ENCODE measurements at places on chromosomes 12 and 14.

- DNase-seq = no peak
These were observed 20.7 kb downstream of the ATXN2 start for GRCh38 chr12:111578276-111578970.

- peak; percentile 35 for DNase-seq
These were observed 1.4 kb downstream of the PCK2 start for GRCh38 chr14:24095271-24096068.

DNA sequence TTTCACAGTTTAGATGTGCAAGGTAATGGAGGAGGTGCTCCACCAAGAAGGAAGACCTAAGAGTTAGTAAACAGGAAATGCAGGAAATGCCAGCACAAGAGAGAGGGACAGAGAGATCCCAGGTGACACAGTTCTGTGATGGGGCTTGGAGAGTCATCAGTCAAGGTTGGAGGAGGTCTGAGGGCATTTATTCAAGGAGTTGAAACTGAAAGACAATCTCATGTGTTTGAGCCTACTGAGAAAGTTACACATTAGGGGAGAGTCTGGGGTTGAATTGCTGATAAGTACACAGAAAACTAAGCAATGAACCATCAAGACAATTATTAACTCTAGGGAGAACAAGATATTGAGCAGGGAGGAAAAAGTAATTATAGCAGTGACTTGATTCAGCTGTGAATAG lies 138.5 kb downstream of the ANO6 start:
- no peak for DNase-seq

DNA sequence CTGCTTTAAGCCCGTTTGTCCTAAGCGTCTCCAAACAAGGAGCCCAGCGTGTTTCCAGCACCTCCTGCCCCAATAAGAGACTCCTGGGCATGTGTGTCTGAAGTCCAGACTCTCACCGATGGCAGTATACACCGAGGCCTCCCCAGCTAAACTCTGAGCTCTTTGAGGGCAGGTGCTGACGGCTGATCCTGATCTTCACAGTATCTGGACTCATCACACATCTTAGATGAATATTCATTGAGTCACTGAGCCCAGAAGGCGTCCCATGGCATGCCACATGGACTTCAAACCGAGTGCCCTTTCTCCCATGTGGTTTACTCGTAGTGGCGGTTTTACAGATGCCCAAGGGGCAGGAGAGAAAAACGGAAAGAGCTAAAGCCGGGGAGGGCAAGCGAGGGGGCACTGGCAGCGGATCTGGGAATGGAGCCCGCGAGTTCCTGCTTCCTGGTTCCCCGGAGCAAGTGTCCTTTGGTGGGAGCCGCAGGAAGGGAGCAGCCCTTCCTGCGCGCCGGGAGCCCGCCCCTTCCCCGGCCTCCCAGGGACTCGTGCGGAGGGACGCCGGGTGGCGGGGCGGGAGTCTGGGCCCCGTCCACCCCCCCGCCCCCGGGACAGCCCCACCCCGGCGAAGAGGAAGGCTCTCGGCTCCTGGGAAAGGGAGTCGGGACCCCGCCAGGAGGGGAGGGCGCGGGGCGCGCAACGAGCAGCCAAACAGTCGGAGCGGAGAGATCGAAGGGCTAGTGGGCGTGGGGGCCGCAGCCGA lies 585 bp upstream of the TEAD4 start:
- no peak for DNase-seq

GRCh38 chr14:23185063-23185462 lies 1.6 kb upstream of the SLC7A8 start:
- DNase-seq = no peak

DNA sequence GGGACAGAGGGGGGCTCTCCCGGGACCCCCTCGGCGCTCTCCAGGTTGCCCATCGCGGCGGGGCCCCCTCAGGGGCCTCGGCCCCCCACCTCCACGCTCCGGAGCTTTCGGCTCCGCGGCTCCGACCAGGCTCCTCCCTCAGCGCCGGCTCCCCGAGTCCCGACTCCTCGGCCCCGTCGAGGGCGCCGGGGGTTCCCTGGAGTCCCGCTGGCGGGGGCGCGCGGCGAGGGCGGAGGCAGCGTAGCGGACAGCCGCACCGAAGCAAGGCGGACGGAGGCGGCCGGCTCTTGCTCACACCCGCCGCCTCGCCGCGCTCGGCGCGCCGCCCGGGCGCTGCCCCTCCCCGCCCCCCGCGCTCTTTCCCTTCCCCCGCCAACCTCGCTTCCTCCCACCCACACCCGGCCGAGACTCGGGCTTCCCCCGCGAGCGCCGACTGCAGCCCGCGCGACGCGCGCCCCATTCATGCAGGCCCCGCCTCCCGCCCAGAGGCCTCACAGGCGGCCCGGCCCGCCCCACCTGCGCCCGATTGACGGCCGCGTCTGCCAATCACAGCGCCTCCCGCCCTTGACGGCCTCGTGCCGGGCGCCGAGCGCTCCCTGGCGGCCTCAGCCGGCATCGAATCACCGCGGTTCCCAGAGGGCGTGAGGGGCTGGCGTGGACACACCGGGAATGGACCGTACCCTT lies at the start of gene FMNL3:
TSS of gene FMNL3 (minus strand) at position 278 of the 684 bp plus-strand sequence. CDS start at position 53, 225 bp downstream.
- DNase-seq = peak; percentile 99

GRCh38 chr14:105476831-105477659 lies 2.4 kb downstream of the CRIP2 start:
- DNase-seq = no peak

DNA sequence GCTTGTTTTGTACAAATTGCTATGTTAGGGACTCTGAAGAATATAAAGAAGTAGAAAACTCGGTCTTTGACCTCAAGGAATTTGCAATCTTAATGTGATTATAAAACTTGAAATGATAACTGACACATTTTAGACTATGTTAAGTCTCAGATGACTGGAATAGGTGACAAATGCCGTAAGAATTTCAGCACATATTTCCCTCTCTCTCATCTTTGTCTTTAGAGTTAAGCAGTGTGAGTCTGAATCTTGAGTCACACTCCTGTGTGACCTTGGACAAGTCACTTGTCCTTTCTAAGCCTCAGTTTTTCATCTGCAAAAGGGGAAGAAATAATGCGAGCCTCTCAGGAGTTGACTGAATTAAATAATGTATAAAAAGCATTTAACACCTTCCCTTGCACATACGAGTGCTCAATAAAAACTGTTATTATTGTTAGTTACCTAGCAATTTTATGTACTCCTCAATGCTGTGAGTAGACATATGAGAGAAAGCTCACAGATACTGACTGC lies 103.7 kb downstream of the DYRK2 start:
- DNase-seq = no peak

- no peak for DNase-seq
These were observed 37.6 kb downstream of the MUCL1 start for GRCh38 chr12:54891717-54892478.

DNA sequence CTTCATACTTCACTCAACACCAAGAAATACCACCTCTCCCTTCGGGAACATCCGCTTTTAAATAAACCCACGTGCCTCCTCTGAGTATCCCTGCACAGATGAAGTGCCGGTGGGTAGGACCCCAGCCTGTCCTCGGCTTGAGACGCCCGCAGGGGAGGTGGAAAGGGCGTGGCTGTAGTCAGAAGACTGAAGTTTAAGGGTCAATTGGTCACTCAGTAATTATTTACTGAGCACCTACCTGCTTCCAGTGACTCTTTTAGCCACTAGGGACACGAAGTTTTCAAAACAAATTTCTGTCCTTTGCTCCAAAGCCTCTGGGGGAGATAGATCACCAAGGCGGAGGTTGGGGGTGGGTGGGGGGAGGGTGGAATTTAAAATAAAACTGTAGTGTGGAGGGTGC lies 309.4 kb downstream of the VRK1 start:
- DNase-seq = no peak

DNA sequence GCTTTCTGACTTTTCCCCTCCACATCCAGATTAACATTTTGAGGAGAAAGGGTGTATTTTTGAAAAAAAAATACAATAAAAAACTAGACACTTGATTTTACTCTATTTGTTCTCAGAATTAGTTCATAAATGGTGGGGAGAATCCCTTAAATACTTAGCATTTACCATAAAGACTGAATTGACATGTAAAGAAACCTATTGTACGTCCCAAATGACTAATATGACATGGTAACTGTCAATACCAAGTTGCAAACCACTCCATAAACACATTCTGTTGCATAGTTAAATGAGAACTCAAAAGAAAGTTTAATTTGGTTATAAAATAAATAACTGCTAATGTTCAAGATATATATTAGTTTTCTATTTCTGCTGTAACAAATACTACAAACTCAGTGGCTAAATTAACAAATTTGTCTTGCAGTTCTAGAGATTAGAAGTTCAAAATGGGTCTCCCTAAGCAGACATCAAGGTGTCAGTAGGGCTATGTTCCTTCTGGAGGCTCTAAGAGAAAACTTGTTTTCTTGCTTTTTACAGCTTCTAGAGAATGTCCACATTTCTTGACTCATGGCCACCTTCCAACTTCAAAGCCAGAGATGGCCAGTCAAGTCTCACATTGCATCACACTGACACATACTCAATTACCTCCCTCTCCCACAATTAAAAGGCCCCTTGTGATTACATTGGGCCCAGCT lies 16.0 kb downstream of the NELL2 start:
- no peak for DNase-seq

- no peak for DNase-seq
These were observed 874.9 kb downstream of the NRXN3 start for GRCh38 chr14:79044894-79045624.

DNA sequence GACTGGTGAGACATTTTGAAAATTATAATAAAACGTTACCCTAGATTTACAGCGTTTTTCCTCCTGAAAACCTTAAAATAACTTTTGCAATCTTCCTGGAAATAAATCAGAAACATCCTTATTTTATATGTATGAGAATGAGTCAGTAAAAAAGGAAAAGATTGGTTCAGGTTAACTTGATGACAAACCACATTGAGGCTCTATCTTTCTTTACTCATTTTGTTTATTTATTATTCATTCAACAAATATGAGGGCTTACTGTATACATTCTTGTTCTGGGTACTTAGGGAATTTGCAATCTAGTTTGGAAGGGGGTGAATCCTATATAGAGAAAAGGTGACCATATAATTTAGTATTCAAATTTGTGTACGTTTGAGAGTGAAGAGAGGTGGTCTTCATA lies 156.6 kb downstream of the UNC79 start:
- no peak for DNase-seq

DNA sequence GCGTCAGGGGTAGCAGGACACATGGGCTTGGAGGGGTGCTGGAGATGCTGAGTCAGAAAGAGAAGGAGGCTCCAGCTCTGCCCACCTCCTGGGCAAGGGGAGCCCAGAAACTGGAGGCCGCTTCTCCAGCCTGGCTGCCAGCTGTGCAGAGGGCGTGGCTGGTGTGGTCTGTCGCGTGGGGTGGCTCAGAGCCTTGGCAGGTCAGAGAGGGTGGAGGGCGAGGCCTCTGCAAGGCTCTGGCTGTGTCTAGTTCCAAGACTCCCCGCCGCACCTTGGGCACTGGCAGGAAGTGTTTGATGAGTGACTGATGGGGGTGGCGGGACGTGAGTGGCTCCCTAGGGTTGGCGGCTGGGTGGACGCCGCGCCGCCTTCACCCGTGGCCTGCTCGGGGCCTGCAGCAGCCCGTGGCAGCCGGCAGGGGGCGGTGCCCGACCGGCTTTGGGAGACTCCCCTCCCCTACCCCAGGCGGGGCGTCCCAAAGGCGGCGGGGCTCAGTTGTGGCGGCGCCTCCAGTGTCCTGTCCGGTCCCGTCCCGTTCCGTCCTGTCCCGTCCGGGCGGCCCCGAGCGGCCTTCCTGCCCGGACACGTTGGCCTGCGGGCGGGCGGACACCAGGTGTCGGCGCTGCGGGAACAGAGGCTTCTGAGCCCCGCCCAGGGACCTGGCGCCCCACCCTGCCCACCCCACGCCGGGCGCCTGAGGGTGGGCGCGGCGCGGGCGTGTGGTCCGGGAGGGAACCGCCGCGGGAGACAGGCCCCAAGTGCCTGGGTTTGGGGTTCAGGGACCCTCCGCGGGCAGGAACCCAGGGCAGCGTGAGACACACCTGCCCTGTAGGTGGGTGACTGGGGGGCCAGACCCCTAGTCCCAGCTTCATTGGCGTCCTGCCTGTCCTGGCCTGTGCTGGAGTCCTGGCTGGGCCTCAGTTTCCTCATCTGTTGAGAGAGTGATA lies 39.7 kb downstream of the KRT80 start:
- peak; percentile 64 for DNase-seq

DNA sequence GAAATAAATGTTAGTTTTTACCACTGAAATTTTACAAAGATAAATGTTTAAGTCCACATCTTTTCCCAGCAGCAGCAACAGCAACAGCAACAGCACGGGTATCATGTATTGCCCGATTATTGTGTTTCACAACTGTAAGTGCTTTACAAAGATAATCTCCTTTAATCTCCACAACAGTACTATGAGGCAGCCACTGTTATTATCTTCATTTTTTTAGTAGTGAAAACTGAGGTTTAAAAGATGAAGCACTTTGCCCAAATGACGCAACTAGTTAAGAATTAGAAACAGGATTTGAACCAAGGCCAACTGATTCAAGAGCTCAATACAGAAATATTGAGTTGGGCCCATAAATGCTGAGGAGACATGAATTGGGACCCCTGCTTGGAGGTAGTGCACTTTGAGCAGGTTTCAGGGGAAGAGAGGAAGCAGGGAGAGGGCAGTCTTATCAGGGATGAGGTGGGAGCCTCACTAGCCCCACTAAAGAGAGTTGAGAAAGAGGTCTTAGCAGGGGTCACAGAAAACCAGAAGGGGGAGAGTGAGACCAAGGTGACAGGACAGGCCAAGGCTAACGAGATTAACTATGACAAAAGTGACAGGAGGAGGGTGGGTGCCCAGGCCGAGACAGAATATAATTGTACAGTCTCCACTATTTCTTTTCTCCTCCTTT lies 15.3 kb downstream of the KRT2 start:
- DNase-seq = no peak

GRCh38 chr12:107007411-107007810 lies 20.5 kb upstream of the MTERF2 start:
- DNase-seq = no peak

GRCh38 chr12:69047990-69048389 lies 115.0 kb upstream of the CPM start:
- no peak for DNase-seq

- DNase-seq = no peak
These were observed 268.8 kb upstream of the BTG1 start for GRCh38 chr12:92414170-92415070.

DNA sequence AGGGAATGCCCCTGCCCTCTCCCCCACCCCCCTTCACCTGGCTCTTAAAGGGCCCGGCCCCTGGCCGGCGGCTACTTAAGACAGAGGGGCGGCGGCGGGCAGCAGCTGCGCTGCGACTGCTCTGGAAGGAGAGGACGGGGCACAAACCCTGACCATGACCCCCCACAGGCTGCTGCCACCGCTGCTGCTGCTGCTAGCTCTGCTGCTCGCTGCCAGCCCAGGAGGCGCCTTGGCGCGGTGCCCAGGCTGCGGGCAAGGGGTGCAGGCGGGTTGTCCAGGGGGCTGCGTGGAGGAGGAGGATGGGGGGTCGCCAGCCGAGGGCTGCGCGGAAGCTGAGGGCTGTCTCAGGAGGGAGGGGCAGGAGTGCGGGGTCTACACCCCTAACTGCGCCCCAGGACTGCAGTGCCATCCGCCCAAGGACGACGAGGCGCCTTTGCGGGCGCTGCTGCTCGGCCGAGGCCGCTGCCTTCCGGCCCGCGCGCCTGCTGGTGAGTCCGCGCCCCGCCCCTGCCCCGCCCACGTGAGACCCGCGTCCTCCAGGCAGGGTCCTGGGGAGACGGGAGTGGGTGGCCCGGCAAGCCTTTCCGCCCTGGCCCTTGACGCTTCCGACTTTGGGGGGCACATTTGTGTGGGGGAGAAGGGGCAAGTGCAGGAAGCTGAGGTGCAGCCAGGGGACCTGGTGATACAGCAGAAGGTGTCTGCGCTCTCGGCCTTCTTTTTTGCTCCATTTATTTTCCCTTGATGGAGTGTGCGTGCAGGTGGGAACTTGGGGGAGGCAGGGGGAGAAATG lies at the start of gene IGFBP6:
TSS of gene IGFBP6 (plus strand) at position 104 of the 790 bp plus-strand sequence. CDS start at position 155, 51 bp downstream.
- DNase-seq = peak; percentile 42

Measured in activated T-cell treated with anti-CD3 and anti-CD28 coated beads, Interleukin-2, amount 50 U/mL, for 4 hours (primary cell).